ENCODE measurements at places on chromosomes 6 and 20.

- DNase-seq, result peak; percentile 58
Observed at GRCh38 chr6:125301435-125302391, at the start of gene HDDC2. Gene HDDC2, minus strand, starts transcription at chr6:125301967. Its CDS starts 35 bp downstream, at chr6:125301932.

GRCh38 chr6:169160091-169160854, 93.4 kb downstream of the THBS2 start:
- no peak for DNase-seq

DNA sequence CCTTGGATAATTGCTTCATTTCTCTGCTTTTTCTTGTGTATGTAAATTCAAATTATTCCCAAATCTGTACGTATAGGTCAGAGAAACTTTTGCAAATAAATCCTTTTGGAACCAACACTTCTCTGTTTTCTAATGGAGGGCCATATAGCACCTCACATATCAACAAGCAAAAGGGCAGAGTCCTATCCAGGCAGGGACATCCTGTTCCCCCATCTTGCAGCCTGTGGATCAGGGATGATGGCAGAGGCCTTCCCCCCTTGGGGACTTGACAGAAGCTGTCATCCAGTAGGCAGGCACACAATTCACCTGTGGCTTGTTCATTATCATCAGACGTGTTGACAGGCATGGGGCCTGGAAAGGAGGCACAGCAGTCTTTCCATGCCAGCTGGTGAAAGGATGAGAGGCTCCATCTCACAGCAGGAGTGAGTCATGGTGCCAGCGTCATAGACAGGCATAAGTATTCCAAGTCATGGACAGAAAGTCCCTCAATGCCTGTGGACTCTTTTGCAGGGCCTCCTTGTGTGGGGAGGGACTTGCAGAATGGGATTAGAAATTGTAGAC, 31.8 kb upstream of the PLEKHG1 start:
- DNase-seq, result no peak

DNA sequence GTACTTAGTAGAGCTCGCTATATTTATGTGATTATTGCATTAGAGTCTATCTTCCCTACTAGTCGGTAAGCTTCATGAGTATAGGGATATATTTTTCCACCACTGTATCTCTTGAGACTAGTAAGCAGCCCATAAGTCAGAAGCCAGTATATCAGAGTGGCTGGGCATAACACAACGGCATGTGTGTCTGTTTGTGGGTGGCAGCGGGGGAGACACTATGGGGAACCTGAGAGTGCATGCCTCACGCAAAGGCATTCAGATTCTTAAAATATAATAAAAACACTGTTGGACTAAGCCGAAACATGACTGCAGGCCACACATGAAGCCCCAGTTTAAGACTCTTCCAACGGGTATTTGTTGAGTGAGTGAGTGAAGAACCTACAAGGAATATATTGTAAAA, 8.0 kb downstream of the KCNS1 start:
- no peak for DNase-seq

GRCh38 chr6:79614326-79615305, 16.5 kb upstream of the SH3BGRL2 start:
- DNase-seq, result no peak

- DNase-seq, result peak; percentile 29
Observed at GRCh38 chr20:18692447-18692846, 104.6 kb downstream of the DTD1 start.

DNA sequence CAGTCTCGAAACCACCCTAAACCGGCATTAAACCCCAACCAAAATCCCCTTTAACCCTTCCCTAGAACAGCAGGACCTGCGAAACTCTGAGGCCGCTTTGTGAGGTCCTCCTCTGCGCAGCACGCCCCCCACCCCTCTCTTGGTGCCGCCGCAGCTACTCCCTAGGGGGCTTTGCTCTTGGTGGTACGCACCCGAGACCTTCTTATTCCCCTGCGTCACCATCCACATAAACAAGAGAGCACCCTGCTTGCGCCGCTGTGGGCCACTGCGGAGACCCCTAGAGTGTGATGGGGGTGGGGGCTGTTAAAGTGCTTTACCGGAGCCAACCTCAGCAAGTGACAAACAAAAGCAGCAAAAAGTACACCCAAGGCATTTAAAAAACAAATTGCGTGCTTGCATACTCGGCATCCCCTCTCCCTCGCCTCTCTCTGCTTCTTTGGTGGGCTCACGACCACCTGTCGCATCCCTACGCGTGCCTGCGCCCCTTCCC, 502 bp upstream of the GNAS start:
- DNase-seq, result no peak

DNA sequence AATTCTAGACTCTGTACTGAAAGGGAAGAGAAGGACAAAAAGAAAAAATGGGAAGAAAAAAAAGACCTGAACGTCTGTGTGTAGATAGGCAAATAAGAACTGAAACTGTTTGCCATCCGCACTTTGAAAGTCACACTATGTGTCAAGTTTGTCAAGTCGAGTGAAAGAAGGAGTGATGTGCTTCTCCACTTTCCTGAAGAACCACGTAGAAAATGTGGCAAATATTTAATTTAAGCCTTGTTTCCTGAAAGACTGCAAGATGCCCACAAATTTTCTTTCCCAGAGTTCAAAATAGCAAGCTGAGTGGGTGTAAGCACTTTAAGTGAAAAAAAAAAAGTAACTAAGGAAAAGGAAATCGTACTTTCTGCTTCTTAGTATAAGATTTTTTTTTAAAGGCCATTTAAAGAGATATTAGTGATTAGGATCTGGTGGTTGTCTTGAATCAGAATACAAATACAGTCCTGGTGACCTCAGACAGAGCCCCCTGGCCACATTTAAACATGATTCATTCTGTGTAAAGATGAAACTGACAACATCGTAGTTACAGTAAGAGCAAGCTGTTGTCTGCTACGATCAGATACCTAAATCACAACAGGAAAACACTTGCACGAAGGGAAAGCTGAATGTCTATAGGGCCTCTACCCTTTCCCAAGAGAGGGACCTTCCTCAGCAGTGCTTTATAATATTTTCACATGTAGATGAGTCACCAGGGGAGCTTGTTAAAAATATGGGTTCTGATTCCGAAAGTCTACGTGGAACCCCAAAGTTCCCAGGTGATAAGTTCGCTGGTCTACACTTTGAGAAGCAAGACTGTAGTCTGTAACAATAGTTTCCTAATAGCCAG, 102.3 kb downstream of the HIVEP2 start:
- peak; percentile 70 for DNase-seq
